ENCODE measurements at places on chromosomes 4 and X.

GRCh38 chrX:35040871-35041270, 98.3 kb downstream of the FAM47B start:
- no peak for DNase-seq

- no peak for DNase-seq
Observed at GRCh38 chr4:5760936-5761480, 50.0 kb downstream of the EVC start.

- no peak for DNase-seq
Observed at GRCh38 chr4:114654592-114654991, 56.0 kb downstream of the UGT8 start.

GRCh38 chrX:66489339-66489738, 149.5 kb downstream of the EDA2R start:
- DNase-seq = no peak

DNA sequence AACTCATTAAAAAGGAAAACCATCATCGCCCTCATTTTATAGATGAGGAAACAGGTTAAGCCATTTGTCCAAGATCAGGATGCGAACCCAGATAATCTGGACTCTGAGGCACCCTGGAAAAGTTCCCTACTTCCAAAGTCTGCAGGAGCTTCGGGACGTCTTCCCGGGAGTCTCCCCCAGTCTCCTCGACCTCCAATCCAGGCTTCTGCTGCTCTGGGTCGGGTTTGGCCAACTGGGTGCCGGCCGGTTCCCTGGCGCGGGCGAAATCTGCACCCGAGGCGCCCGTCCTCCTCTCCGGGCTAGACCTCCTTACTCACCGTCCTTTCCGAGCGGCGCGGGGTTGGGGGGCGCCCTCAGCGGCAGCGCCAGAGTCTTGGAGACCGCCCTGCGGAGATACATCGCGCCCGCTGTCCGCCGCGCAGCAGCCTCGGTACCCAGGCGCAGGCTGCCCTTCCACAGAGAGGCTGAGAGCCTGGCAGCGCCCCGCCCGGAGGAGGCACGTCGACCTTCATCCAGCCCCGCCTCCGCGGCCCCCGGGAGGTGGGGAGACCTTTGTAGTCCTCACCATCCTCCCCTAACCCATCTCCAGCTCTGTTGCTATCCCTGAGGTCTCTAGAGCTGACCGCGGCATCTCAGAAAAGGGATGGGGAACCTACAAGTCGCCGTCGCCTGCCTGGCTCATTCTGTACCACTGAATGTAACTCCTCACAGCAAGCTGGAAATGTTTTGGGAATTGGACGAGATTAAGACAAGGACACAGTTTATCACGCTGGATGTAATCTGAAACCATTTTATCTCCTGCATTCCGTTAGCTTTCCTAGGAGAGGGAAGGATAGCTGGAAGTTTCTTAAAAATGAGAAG, at the start of gene MGARP:
Gene MGARP, minus strand, starts transcription at position 466 of the 861 bp plus-strand sequence. Its CDS starts 67 bp downstream, at position 399.
- DNase-seq = no peak

GRCh38 chr4:163878336-163879121, 384.0 kb downstream of the TMA16 start:
- DNase-seq = no peak

DNA sequence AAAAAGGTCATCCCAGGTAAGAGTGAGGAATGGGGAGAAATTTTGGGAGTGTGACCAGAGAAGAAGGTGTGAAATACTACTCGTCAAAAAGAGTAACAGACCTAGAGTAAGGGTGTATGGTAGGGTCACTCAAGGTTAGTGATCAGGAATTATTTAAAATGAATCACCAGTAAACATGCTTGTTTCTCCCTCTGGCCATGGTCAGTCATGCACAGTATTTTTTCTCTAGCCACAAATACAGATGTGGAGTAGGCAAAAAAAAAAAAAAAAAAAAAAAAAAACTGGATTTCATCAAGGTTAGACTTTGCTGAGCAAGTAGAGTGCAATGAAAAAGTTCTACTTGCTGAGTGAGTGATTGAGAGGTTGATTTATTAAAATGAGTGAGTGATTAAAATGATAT, 34.2 kb upstream of the SLIT2 start:
- DNase-seq = no peak

DNA sequence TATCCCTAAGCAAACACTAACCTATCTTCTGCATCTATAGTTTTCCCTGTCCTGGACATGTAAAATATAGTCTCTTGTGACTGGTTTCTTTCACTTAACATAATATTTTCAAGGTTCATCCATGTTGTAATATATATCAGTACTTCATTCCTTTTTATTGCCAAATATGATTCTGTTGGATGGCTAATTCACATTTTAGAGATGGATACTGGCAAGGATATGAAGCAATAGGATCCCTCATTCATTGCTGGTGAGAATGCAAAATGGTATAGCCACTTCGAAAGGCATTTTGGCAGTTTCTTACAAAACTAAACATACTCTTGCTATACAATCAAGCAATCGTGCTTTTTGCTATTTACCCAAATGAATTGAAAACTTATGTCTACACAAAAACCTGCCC, 6.7 kb downstream of the TCEAL9 start:
- no peak for DNase-seq

GRCh38 chr4:4585012-4585670, 43.3 kb upstream of the STX18 start:
- DNase-seq = no peak

DNA sequence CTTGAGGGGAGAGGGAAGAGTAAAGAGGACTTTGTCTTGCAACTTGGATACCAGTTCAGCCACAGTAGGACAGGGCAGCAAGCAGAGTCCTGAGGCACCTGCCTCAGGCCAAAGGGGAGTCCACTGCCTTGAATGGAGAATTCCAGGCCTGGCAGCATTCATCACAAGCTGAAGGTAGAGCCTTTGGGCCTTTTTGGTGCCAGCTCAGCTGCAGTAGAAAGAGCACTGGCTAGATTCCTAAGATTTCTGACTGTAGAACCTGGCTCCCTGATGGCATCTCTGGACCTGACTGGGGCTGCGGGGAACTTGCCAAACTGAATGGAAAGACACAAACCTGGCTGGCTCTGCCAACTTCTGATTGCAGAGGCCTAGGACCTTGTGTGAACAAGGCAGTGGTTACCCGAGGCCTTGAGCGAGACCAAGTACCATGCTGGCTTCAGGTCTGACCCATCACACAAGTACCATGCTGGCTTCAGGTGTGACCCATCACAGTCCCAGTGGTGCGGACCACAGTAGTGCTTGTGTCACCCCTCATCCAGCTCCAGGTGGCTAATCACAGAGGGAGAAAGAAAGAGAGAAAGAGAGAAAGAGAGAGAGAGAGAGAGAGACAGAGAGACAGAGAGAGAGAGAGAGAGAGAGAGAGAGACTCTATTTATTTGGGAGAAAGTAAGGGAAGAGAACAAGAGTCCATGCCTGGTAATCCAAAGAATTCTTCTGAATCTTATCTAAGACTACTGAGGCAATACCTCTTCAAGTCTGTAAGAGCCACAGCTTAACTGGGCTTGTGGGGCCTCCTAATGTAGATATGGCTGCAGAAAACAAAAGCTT, 137.6 kb upstream of the SPIN4 start:
- no peak for DNase-seq

DNA sequence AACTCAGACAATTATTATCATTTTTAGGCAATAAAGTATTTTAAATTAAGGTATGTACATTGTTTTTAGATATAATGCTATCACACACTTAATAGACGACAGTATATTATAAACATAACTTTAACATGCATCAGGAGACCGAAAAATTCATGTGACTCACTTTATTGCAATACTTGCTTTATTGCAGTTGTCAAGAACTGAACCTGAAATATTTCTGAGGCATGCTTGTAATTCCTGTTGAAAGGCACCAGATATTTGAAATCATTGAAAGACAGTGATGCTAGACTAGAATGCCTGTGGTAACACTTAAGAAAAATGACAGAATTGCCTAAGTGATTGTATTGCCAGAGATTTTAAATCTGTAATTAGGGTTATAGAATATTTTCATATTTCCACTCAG, 175.6 kb upstream of the MAGEB2 start:
- DNase-seq = no peak

DNA sequence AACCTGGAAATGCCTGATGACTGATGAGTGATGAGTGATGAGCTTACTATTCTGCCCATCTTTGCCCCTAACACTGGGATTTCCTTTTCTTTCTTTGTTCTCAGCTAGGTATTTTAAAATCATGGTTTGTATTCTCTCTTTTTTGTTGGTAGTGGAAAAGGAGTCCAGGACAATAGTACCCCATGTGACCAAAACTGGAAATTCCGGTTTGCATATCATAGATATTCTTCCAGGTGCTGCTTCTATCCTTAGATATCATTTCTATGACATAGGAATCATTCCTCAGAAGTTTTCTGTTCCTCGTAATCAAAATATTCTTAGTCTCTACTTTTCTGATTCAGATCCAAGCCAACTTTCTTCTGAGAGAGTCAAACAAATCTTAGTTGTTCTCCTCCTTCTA, 320.5 kb upstream of the TET2 start:
- DNase-seq = no peak

DNA sequence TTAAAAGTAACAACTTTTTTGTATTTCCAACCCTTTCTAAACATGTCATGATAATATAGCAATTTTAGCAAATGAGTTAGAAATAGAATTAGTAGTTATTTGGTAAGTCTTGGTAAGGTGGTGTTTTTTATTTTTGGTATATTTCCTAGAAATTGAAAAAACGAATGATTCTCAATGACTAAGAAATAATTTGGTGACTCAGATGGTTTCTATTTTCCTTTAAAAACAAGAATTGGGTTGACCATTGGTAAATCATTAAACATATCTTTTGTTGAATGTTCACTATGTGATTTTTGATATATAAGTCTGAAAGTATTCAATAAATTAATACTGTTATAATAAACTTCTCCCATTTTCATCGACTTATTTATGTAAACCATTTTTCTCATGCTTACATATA, 206.2 kb upstream of the BANK1 start:
- no peak for DNase-seq

DNA sequence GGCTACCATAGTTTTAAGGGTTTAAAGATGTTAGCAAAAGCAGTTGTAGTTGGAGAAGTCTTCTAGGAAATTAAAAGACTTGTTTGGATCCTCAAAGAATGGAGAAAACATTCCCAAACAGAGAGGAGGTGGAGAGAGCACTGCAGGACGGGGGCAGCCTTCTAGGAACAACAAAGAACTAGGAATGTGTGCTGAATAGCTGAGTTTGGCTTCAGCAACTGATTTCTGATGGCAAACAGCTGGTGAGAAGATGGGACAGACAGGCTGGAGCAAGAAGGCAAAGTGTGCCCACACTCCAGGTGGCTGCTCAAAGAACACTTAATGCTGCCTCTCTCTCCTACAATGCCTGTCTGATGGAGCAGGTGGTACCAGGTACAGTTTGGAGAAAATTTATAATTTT, 1331.1 kb downstream of the ADGRL3 start:
- DNase-seq = no peak

GRCh38 chr4:8316251-8316771, 46.8 kb downstream of the HTRA3 start:
- DNase-seq = no peak

- no peak for DNase-seq
Observed at GRCh38 chr4:183543435-183543834, 38.6 kb downstream of the ING2 start.

DNA sequence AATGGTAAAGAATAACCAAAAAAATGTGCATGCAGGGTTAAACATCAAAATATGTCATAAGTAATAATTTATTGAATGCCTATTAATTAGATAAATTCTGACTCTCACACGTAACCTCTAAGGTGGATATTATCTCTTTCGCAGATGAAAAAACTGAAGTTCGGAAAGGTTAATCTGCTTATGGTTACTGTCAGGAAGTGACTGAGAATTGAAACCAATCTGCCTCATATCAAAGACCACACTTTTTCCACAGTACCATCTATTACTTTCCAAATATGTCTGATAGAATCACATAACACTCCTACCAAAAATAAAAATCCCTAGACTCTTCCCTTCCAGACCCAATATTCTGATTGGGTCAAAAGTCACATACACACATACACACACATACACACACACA, 6.2 kb downstream of the CHIC2 start:
- DNase-seq = no peak

DNA sequence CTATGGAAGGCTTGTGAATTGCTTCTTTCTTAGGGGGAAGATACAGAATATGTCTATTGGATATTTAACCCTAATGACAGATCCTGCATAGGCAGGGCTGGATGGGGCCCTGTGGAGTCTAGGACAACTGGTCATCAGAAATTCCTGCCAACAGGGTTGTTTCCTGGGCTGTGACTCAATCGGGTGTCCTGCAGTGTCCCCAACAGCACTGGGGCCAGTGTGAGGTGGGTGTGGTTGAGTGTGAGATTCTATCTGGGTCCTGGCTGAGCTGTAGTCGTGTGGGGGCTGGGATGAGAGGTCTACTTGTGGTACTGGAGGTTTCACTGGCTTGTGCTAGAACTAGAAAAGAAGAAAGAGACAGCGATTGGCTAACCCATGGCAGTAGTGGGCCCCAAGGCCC, 87.3 kb upstream of the WDR1 start:
- no peak for DNase-seq

DNA sequence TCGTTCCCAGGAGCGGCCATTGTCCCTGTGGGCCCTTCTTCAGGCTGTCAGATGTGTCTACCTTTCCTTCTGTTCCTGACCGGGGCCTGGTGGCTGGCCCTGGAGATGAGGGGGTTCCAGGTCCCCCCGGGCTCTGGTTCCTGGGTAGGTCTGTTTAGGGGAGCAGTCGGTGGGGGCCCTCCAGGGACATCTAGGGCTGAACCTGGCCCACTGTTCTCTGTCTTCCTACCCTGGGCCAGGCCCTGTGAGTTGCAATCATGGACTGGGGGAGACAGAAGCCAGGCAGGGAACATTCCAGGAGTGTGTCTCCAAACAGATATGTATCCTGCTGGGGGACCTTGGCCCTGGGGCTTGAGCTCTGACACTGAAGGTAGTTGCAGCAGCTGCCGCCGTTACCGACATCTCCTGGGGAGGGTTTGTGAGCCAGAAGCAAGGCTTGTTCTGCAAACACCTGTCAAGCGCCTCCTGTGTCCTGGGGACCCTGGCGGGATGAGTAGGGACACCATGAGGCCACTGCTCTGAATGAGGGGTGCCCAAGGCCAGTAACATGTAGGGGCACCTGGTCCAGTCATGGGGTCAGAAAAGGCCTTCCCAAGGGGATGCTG, 49.5 kb upstream of the ADRA2C start:
- no peak for DNase-seq

DNA sequence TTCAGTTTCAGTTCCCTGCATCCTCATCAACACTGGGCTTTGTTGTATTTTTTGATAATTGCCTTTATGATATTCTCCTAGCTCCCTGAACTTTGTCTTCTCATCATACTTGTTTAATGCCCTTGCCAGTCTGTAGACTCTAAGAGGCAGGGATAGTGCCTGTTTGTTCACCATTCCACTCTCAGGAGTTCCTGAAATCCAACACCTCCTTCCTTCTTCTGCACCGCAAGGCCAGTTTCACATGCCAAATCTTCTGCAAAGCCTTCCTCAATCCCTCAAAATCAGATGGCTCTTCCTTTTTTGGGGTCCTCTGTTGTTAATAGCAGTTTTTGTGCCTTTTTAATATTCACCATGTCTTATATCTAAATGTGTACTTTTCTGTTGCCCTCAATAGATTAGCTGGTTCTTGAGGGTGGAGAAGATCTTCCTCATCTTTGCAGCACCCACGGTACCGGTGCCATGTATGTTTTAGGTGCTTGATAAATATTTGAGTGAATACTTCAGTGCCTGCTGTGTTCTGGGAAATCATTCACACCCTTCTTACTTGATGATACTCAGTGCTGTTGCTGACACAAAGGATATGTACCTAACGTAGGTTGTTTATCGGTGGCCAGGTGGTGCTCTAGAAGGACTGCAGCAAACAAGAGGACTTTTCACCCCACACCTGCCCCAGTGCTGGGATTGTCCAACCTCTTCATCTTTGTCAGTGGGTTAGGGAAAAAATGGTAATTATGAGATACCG, 85.3 kb upstream of the LIMCH1 start:
- DNase-seq = peak; percentile 77

GRCh38 chr4:70721747-70722146, at the start of gene RUFY3:
Gene RUFY3, plus strand, starts transcription at chr4:70721964. Its CDS starts 610 bp downstream, at chr4:70722574.
- peak; percentile 92 for DNase-seq

Measured in DMS153 (cell line).